ENCODE measurements at places on chromosomes 4 and X.

GRCh38 chr4:87698394-87698793 is 48.3 kb downstream of the DMP1 start:
- no peak for DNase-seq

- no peak for DNase-seq
These were observed 4.3 kb upstream of the RAPGEF2 start for GRCh38 chr4:159098482-159099127.

DNA sequence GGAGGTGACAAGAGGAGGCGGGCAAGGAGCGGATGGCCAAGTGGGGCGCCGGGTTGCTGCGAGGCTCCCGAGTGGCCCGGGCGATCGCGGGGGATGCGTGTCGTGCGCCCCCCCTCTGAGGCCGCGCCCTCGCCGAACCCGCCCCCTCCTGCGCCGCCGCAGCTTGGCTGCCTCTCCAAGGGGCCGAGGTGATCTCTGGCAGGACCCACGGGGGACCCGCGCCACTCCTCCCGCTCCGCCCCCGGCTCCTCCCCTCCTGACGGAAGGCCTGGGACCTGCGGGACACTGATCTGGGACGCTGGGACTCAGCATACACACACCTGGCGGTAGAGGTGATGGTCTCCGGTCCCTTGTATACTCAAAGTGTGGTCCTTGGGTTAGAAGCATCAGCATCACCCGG is 21.9 kb upstream of the FAM47C start:
- no peak for DNase-seq

DNA sequence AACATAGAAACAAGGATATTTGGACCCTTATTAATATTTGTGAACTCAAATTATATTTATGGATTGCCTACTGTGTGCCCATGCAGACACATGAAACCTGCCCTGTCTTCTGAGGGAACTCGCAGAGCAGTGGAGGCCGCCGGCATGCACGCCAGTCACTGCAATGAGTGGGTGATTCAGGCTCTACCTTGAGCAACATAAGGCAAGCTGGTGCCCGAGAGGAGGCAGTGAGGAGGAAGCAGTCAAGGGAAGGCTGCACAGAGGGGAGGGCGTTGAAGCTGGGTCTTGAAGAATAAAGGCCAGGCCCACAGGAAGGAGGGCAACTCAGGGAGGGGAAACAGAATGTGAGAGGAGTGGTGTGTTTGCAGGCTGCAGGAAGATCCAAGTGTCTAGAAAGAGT is 52.8 kb downstream of the PPEF2 start:
- no peak for DNase-seq

- no peak for DNase-seq
These were observed 19.5 kb upstream of the BOD1L1 start for GRCh38 chr4:13647031-13647430.

DNA sequence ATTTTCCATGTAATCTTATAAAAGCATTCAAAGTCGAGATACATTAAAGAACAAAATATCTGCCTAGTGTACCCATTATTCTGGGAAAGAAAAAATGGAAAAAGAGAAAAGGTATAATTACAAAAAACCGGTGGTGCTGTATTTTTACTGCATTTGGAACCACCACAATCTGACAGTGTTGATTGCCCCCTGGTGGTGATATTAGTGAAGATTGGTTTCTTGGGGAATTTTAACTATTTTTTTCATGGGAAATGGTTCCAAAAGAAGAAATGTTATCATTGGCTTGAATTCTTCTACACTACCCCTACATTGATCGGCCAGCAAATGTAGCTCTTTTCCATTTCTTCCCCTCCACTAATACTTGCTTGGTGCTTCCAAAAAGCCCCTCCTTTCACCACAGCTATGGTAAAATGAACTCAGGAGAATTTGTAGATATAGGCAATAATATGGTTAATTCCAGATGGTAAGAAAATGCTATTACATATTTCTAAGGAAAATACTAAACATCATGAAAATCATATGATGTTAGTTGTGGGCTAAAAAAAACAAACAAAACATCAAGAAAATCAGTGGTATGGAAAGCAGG is 50.0 kb downstream of the COX18 start:
- DNase-seq = no peak

DNA sequence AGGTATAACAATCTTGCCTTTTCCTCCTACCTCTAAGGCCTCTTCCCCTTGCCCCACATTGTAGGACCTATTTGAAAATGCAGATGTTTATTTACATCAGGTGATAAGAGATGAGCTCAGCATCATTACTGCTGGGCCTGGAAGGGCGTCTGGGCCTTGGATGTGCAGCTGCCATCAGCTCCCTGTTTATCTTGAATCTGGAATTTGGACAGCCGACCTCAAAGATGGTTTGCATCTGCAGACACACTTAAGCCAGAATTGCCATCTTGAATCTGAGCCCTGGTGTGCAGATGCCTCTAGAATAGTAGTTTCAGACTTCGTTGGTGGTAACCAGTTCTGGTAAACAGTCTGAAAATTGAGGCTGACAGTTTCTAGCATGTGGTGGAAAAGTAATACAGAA is 59.0 kb downstream of the FAM193A start:
- DNase-seq = no peak

DNA sequence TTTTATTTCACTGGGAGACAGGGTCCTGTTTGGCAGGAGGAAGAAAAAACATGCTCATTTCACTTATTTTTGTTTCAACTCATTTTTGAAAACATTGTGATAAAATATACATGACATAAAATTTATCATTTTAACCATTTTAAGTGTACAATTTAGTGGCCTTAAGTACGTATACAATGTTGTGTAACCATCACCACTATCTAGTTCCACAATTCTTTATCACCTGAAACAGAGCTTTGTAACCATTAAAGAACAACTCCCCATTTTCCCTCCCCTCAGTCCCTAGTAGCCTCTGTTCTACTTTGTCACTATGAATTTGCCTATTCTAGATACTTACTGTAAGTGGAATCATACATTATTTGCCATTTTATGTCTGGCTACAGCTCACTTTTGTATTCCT is 143.8 kb downstream of the GPAT3 start:
- DNase-seq = no peak

- DNase-seq = no peak
These were observed 25.3 kb upstream of the CT45A1 start for GRCh38 chrX:135688137-135688536.

DNA sequence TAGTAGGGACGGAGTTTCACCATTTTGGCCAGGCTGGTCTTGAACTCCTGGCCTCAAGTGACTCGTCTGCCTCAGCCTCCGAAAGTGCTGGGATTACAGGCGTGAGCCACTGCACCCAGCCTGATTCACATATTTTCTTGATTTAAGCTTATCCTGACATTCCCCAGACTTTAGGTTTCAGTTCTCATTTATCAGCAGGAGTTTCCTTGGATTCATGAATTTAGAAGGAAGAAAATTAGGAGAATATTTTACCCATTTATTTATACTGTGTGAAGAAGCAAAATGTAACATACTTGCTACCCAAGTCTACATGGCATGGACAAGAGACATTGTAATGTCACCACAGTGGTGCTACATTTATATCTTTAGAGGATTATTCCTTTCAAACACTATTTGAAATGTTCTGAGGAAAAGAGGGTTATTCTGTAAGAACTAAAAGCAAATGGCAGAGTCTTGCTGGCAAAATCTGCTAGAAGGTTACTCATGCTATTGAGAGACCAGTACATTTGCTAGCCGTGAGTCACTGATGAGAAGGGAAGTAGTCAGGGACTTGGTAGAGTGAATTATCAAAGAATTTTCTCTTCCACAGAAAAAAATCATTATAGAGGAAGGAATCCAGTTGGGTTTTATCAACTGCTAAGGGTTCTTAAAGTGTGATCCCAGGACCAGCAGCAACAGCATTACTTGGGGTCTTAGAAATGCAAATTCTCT is 26.1 kb upstream of the CFAP299 start:
- peak; percentile 81 for DNase-seq

- no peak for DNase-seq
These were observed 183.6 kb upstream of the DKK2 start for GRCh38 chr4:107219681-107220080.

GRCh38 chrX:68941385-68941952 is 112.6 kb downstream of the EFNB1 start:
- peak; percentile 41 for DNase-seq

DNA sequence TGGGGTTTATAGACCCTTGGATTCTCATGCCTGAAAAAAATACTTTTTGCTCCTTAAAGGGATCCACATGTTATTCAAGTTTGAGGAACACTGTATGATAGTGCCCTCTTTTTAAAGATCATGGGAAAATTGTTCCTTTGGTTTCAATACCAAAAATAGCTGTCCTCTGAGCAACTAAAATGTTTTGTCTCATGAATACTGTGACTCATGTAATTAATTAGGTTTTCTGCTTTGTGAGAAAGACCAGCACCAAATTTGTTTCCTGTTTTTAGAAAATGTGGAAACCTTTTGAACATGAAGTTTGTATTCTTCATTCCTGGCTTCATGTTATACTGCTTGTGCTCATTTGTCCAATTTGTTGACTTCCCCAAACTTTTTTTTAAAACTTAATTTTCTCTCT is 127.6 kb upstream of the SH3RF1 start:
- DNase-seq = peak; percentile 63

DNA sequence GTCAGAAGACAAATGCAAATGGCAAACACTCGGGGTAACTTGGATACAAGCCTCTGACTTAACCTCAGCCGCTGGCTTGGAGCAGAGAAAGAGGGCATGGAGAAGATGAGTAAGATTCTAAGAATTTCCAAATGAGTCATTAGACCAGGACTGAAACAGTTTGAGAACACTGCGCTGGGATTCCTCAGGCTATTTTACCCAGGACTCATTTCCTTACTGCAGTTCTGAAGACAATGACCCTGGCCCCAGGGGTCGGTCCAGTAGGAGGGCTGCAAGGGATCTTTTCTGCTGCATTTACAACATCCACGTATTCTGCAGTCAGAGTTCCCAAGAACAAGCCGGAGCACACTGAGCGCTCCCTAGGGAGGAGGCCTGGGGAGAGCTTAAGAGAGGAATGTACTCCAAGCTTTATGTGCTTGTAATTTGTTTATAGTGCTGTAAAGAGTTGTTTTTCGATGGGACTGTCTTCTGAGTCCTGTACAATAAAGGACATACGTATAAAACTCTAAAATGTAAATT is 27.3 kb upstream of the SORBS2 start:
- DNase-seq = peak; percentile 100

DNA sequence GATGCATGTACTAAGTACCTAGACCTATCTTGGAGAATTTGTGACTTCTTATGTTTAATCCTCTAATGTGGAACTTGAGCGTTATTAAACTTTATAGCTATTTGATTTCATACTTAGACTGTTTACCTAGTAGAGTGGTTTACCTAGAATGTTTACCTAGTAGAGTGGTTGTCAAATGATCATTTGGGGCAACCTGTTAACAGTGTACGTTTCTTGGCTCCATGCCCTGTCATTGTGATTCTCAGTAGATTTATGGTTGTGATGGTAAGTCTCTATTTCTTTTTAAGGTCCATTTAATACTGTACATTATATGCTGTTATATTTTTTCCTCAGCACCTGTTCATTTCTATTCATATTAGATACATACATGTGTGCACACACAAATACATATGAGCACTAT is 233.0 kb upstream of the MAD2L1 start:
- no peak for DNase-seq

- no peak for DNase-seq
These were observed 58.6 kb upstream of the PAGE5 start for GRCh38 chrX:55161581-55161980.

DNA sequence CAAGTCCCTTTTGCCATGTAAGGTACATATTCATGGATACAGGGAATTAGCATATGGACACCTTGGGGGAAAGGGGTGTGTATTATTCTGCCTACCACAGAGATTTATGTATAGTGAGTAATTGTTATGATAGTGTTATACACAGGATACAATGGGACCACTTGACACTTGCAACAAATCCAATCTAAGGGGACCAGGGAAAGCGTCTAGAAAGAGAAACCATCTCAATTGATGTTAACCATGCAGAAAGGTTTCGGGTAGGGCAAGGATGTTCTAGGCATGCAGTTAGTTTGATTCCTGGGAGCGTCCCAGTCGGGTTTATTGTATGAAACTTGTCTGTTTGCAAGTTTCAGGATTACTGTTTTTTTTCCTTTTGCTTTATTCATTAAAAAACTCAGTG is 34.2 kb downstream of the MMRN1 start:
- no peak for DNase-seq

DNA sequence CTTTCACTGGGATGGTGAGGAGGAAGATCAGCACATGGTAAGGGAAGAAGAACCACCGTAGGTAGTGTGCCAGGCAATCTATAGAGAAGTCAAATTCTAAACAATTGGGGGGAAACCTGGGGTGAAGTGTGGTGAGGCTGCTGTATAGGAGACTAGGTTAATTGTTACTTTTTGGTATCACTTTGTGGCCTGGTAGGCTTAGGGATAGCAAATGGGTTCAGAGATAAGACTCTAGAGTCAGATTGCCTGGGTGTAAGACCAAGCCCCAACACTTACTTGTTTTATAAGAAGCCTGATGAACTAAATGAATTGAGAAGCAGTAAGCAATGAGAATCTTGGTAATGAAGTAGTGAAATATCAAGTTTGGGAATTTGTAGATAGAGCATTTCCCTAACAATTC is 8.7 kb downstream of the SMAD1 start:
- DNase-seq = no peak

GRCh38 chr4:385934-386707 is 48.5 kb downstream of the ZNF141 start:
- no peak for DNase-seq

DNA sequence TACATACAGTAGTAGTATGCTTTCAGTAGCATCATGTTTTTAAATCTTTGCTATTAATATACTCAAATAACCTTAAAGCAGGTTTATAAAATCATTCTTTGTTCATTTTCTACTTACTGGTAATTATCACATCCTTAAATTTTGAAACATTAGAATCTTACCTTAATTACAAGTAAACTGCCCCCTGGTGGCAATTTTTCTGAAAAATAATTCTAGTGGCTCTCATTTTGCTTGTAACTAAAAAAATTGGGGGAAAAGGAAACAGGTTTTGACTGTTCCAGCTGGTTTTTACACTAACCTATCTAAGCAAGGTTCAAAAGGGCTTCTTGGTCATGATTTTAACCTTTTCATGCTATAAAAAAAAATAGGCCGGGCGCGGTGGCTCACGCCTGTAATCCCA is 18.5 kb upstream of the DCAF4L1 start:
- no peak for DNase-seq

- DNase-seq = no peak
These were observed 6.2 kb downstream of the SH3TC1 start for GRCh38 chr4:8205241-8205707.

DNA sequence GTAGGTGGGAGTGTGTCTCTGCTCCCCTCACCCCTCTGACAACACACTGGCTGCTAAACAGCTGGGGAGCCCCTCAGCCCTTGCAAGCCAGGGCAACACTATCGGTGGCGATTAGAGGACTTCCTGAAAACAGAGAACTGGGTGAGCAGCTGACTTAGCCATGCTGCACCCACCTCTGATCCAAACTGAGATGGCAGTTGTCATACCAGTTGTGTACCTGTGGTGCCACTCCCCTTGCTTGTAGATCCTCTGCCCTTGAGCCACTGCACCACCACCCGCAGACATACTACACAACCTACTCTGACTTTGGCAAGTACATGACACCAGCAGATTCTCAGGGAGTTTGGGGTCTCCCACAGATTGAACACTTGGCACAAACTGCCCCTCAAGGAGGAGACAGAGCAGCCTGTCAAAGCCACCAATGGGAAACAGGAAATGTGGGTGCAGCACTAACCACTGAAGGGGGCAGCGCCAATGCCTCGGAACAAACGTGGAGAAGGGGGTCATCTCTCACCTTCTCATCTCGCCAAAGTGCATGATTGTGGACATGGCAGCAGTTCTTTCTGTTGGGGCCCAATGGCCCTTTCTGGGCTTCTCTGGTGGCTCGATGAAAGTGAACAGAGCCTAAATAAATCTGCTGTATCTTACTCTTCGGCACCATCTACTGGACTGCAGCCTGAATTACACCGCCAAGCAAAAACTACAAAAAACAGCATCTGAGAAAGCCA is 119.8 kb downstream of the NEK1 start:
- DNase-seq = peak; percentile 4

All from skeletal muscle cell (primary cell).